ENCODE measurements at places on chromosomes 6 and 20.
A peak's percentile ranks its signal among the peaks of the same experiment; 100 is the strongest.

- DNase-seq, result peak; percentile 97
Measured at GRCh38 chr20:11140359-11140758, 466.6 kb upstream of the JAG1 start.

GRCh38 chr6:118602300-118602699, 49.1 kb downstream of the CEP85L start:
- DNase-seq, result no peak

DNA sequence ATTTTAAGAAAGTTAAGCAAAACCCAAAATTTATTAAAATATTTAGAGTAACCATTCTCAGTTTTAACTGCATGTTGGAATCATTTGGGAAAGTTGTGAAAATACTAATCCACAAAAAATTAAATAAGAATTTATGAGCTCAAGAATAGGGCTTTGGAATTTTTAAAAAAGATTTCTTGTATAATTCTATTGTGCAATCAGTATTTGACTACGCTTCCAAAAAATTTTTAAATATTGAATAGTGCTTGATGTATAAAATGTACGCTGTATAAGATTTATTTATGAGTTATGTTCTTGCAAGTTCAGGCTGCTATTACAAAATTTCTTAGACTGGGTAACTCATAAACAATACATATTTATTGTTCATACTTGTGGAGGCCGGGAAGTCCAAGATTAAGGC, 571.7 kb downstream of the MMUT start:
- no peak for DNase-seq

- DNase-seq, result no peak
Measured at GRCh38 chr20:46700481-46700880, 9.0 kb upstream of the SLC2A10 start.

Measured in skeletal muscle cell (primary cell).